ENCODE measurements at places on chromosomes 6 and 20. TPM values are rescaled to one million over a fixed set of nuclear protein-coding genes. Genes with fewer than 3 reads are reported as not detected.

The SNRPB gene
- total RNA-seq, result 132 TPM

The SIRPB1 gene
- total RNA-seq, result 2.4 TPM

The SOX12 gene
- 4.9 TPM for total RNA-seq

The SPATS1 gene
- total RNA-seq, result not detected

The CPNE1 gene
- 246 TPM for total RNA-seq

The APOBEC2 gene
- not detected for total RNA-seq

The DACT2 gene
- not detected for total RNA-seq

The OXT gene
- not detected for total RNA-seq

The RAB44 gene
- total RNA-seq, result 0.27 TPM

DNA sequence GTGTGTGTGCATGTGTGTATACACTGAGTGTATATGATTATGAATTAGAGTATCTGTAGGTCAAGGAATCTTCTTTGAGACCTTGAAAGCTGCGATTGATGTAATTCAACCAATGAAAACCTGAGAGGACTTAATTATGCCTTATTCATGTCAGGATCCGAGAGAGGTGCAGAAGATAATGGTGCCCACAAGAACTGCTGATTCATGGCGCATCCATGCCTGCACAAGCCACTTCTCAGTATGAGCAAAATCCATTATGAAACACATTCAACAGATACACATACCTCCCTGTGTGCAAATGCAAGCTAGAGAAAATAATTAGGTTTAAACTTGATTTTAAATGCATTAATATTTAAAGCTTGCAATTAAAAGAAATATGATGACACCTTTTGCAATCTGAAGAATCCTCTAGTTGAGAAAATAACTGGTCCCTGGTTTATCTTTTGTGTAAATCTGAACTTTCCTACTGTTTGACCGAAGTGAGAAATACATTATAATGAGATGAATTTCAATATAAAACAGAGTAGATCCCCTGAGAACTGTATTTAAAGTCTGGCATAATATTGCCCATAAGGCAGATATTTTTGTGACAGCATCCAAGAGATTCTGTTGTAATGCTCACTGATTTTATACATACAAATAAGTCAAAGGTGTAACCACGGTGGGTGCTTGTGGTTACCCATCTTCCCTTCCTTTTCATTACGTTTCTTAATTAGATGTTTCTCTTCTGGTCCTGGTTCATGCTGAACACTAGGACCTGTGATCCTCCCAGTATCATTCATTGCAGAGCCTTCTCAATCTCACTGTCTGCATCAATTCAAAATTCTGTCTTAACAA, 45.6 kb downstream of the LY86 start:
- DNase-seq, result no peak

DNA sequence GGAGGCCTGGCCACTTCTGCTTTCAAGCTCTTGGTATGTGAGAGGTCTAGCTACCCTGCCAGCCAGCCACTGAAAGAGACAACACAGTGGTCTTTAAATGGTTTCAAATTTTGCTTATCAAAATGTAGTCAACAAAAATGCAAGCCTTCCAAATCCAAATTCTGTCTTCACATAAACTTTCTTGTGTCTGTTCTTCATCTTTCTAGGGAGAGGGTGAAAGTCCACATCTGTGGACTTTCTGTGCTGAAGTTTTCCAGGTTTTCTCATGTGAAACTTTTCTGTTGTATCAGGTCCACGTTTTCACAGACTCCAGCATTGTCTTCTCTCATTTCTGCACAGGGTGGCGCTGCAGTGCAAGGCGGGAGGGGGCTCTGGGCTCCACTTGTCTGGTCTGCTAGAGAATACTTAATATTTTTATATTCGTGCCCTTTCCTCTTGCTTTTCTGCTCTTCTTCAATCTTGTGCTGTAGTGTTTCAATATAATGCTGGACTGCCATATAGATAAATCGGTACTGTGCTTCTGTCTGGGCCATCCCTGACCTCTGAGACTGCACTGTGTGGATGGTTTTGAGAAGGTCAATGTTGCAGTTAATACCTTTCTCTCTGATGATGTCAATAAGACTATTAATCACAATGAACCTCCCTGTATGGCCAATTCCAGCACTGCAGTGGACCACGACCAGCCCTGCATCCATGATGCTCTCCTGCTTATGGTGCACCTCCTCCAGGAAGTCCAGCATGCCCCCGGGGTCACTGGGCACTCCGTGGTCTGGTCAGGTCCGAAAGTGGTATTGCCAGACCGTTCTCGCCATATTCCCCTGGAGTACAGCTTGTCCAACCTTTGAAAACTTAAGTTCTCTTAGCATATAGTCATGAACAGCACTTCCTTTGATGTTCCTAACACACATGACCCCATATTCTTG, 161.6 kb upstream of the TNFAIP3 start:
- peak; percentile 66 for DNase-seq

- no peak for DNase-seq
Measured at GRCh38 chr20:34987288-34988190, 31.9 kb downstream of the MYH7B start.

GRCh38 chr20:17967521-17968365, 851 bp downstream of the SNX5 start:
- DNase-seq, result no peak

DNA sequence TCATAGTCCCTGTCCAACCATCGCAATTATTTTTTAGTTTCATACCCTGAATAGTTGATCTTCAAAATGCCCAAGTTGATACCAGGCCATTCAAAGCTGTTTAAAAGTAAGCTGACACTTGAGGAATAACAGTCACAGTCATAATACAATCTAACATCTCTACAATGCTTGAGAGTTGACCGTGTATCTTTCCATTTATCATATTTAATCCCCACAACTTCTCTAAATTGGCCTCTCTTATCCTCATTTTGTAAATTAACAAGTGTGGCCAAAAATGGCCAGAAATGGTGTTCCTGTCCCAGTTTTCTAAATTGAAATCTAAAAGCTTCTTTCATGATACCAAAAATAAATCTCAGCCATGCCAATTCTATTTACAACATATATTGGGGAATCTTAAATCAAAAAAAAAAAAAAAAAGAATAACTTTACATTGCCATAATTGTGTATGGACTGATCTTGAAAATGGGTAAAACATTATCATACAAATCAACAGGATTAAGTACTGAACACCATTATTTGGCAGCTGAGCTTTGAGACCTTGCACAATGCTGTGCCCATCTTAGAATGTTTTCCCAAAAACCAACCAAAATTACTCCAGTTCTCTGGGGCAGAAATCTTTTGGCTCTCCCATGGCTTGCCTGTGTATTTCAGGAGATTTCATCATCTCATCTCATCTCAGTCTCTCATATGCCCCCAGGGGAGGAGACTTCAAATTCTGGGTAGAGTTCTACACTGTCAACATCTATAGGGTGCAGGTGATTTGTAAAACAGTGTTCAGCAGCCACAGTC, 448.7 kb upstream of the JARID2 start:
- DNase-seq, result no peak

GRCh38 chr20:37435607-37436006, 85.4 kb upstream of the NNAT start:
- DNase-seq, result no peak

DNA sequence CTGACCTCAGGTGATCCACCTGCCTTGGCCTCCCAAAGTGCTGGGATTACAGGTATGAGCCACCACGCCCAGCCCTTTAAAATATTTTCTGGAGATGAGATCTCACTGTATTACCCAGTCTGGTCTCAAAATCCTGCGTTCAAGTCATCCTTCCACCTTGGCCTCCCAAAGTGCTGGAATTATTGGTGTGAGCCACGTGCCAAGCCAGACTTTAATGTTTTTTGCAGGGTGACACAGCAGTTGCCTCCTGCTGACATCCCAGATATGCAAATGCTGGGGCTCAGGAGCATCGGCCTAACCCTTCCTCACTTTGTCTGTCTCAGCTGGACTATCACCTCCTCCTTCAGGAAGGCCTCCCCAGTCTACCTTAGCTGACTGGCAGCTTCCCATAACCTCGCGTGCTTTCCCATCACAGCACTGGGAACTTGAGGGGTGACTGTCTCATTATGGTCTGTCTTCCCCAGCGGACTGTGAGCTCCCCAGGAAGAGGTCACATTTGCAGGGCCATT, 14.3 kb upstream of the ID1 start:
- no peak for DNase-seq

- DNase-seq, result no peak
Measured at GRCh38 chr6:36104836-36105235, 25.5 kb upstream of the MAPK13 start.

- no peak for DNase-seq
Measured at GRCh38 chr6:111943726-111944125, 70.5 kb upstream of the FYN start.

DNA sequence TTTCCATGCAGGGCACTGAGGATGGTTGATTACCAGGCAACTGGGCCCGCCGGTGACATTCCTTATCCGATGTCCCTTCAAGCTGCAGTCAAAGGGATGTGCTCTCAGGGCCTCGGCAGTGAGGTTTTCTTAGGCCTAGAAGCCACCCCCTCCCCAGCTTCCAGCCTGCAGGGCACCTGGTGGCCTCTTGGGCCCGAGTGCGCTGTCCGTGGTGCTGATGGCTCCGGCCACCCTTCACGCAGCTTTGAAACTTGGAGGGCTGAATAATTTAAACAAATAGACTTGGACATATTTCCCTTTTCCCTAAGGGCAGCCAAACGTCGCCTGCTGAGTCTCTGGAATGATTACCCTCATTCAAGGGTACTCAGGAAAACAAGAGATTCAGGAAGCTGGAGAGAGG, 8.9 kb upstream of the MLN start:
- DNase-seq, result no peak

- DNase-seq, result no peak
Measured at GRCh38 chr6:44472250-44472945, 84.9 kb downstream of the CDC5L start.

- no peak for DNase-seq
Measured at GRCh38 chr20:29409833-29410805, 1847.3 kb upstream of the DEFB115 start.

DNA sequence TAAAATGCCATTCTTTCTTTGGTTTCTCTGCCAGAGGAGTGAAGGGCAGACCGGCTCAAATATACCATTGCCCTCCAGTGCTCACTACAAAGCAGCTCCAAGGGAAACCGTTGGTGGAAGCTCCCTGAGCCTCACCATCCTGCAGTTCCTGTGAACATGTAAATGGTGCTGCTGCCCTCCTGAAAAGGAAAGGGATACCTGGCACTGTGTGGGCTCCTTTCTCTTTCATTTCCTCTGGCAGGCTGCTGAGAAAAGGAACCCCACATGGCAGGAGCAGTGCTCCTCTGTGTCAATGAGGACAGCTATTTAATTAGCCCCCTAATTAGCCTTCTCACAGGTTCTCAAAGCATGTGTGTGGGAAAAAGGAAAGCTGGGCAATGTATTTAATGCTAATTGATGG, 142.5 kb downstream of the KLHL32 start:
- DNase-seq, result no peak

GRCh38 chr6:35596448-35597442, 84.0 kb upstream of the TULP1 start:
- DNase-seq, result no peak

DNA sequence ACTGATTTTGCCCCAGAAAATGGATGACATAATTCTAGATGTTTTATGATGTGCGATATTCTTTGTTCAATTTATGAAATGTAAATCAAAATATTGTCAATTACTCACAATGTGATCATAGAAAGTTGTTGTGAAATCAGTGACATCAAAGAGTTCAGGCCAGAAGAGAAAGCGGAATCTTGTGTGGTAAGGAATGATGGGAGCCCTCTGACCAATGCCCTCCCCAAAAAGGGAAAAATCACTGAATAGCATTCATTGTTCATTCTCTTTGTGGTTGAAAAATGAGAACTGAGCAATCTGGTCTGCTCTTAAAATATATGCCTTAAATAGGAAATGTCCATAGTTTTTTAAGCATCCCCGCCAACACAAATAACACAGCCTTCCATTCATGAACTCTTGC, 247.1 kb upstream of the GRIK2 start:
- no peak for DNase-seq

GRCh38 chr20:37935435-37935834, 32.5 kb downstream of the VSTM2L start:
- DNase-seq, result no peak

DNA sequence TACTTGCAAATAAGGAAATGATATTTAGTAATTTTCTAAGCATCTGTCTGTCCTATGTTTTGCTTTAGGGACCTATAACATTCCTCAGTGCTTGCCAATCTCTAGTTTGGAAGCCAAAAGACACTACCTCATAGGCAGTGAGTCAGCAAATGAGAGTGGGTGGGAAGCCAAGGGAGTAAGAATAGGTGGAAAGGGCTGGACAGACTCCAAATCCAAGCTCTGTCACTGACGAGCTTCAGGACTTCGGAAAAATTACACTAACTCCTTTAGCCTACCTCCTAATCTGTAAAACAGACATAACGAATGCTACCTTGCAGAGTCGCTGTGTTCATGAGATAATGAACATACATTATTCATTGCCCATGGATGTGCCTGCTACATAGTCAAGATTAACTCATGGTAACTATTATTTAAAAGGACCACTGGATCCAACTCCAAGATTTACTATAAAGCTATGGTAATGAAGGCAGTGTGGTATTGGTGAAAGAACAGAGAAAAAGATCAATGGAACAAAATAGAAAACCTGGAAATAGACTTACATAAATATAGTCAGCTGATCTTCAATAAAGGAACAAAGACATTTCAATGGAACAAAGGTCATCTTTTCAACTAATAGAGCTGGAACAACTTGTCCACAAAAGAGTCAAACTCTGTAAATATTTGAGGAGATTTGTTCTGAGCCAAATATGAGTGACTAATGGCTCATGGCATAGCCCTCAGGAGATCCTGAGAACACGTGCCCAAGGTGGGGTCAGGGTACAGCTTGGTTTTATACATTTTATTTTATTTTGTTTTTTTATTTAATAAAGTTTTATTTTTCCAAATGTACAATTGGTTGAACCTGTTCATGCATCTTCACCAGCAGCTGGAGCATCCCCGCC, 64.1 kb downstream of the FAM50B start:
- no peak for DNase-seq

- DNase-seq, result no peak
Measured at GRCh38 chr6:33728438-33728837, 16.9 kb upstream of the UQCC2 start.

DNA sequence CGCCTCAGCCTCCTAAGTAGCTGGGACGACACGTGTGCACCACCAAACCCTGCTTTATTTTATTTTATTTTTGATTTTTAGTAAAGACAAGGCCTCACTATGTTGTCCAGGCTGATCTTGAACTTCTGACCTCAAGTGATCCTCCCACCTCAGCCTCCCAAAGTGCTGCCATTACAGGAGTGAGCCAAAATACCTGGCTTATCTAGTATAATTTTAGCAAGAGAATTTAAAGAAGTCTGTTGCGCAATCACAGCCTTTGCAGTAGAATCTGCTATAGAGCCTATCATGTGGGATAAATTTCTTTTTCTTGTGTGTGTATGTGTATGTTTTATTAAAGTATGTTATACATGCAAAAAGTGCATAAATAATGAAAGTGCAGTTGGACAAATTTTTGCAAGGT, 92.1 kb upstream of the ANKEF1 start:
- no peak for DNase-seq

- DNase-seq, result no peak
Measured at GRCh38 chr6:18186033-18186432, 30.8 kb downstream of the KDM1B start.

- DNase-seq, result no peak
Measured at GRCh38 chr6:110545081-110545872, 68.9 kb upstream of the SLC22A16 start.

GRCh38 chr6:1470040-1470439, 80.7 kb downstream of the FOXF2 start:
- DNase-seq, result no peak

- peak; percentile 74 for DNase-seq
Measured at GRCh38 chr20:36835453-36836198, 40.3 kb upstream of the TLDC2 start.

- no peak for DNase-seq
Measured at GRCh38 chr20:23141450-23142161, 55.5 kb upstream of the CD93 start.

GRCh38 chr6:5191222-5191621, 69.5 kb downstream of the LYRM4 start:
- no peak for DNase-seq

Data from CD4-positive, CD25-positive, alpha-beta regulatory T cell (primary cell).